ENCODE measurements at places on chromosomes 6 and 20. TPM values are rescaled to one million over a fixed set of nuclear protein-coding genes. Genes with fewer than 3 reads are reported as not detected.

Gene IRAK1BP1
- 13.5 TPM for total RNA-seq

GRCh38 chr6:47476781-47477496, 650 bp upstream of the CD2AP start:
- no peak for DNase-seq

GRCh38 chr6:79410806-79411205, 126.4 kb downstream of the LCA5 start:
- no peak for DNase-seq

DNA sequence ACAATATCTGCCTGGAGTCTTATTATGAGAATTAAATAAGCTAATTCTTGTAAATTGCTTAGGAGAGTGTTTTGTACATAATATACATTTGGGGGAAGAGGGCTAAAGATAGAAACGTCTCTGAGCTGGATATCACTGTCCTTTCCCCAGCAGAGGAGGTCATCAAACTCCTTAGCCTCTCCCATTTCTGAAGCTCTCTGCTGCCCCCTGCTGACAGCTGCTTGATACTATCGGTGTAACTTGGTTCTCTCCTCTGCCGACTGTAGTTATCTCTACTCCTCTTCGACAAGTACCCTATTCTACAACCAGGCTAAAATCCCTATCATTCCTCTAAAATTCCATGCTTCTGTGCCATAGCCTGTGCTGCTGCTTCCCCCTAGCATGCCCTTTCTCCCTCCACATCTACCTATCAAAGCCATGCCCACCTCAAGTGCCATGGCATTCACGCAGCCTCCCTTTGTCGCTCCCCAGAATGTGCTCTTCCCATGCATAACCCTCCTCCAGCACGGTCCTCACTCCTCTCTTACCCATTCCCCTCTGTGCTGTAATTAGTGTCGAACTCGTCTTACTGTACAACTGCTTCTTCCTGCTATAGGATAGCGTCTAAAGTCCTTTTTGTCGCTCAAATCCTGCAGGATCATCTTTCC, 101.2 kb downstream of the EPM2A start:
- peak; percentile 81 for DNase-seq

Gene KHDC1L
- total RNA-seq, result not detected

GRCh38 chr20:10939331-10939941, 265.6 kb upstream of the JAG1 start:
- no peak for DNase-seq

- DNase-seq, result peak; percentile 22
Measured at GRCh38 chr6:141562186-141562811, 570.4 kb upstream of the GJE1 start.

DNA sequence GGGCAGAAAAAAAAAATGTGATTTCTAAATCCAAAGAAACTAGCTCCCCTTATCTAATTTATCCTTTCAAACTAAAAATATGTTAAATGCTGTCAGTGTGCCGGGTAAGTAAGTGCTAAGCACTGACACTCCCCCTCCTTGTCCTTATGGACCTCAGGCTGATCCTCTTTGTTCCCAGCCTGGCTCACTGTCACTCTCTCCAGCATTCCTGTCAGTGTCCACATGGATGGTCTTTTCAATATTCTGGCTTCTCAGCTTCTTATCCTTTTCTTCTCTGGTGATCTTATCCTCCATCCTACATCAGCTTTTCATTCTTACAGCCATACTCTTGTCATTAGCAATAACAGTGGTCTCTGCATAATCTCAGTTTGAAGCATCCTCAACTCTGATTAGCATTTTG, 55.0 kb downstream of the BCKDHB start:
- no peak for DNase-seq

DNA sequence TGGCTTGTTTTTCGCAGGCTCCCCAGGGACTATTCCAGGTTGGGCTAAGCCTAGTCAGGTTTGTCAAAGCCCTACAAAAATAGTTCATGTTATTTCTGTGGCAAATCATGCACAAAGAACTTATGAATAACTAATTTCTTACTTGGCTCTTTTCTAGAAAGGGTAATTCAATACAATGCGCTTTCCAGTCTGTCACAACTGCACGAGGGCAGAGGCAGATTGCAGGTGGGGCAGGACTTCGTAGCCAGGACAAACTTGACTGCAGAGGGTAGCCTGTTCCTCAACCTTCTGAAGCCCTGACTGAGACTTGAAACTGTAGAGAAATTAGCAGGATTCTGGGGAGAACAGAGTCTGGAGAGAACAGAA, 253.5 kb downstream of the QKI start:
- no peak for DNase-seq

DNA sequence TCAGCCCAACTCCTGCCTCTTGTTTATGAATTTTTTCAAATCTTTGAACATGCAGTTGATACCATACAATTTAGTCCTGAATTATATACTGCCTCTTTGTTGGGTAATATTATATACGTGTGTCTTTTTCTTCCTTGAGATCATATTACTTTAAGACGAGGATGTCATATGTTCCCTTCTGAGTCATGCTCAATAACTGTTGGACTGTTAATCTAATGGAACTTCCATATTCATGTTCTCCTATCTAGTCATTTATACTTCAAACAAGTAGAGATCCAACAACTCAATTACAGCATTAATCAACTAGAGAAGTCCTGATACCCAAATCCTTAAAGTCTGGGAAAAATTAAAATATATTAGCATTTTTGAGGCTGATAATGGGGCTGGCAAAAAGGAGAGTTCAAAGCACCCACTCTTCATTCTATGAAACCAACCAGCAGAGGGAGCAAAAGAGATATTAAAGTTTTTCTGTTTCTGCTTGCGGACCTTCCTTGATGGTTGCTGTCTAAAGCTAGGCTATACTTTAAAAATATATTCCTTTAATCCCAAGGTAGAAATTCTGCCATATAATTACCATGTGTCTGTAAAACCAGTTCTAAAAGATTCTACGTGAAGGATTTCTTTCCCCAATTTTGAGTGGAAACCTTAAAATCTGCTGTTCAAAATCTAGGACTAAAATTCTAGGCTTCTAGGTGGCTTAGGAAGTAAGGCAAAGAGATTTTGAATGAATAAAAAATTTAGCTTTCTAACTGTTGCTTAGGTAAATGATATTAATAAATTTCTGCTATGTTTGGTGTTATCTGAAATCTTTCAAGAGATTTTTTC, 498.9 kb downstream of the BCKDHB start:
- DNase-seq, result no peak

DNA sequence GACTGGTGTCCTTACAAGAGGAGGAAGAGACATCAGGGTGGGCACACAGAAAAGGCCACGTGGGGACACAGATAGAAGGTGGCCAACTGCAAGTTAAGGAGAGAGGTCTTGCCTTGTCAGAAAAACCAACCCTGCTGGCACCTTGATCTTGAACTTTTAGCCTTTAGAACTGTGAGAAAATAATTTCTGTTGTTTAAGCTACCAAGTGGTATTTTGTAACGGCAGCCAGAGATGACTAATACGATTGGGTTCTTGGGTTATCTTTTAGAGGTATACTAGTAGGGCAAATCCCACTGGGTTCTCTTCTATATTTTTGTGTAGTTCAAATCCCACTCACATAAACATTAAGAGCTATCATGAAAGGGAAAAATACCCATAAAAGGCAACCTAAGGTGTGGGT, 31.9 kb upstream of the ZBTB24 start:
- DNase-seq, result no peak

Gene ZNF334
- total RNA-seq, result 15.7 TPM

DNA sequence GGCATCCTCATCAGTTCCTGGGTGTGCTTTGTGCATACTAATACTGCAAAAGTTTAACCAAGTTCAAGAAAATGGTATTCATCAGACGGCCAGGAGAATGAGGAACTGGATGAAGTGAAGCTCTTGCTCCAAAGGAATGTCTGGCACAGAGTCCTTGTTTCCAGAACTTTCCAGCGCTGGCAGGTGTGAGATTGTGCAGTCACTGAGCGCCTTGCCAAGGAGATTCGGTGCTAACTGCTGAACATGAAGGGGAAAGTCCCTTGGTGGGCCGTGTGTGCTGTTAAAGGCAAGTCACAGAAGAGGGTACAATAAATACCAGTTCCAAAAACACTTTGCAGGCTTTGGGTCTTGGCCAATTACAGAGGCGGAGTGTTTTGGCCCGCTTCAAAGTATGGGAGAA, 262.3 kb upstream of the SOX4 start:
- DNase-seq, result peak; percentile 50

- DNase-seq, result no peak
Measured at GRCh38 chr20:1577906-1578305, 20.4 kb upstream of the SIRPD start.

DNA sequence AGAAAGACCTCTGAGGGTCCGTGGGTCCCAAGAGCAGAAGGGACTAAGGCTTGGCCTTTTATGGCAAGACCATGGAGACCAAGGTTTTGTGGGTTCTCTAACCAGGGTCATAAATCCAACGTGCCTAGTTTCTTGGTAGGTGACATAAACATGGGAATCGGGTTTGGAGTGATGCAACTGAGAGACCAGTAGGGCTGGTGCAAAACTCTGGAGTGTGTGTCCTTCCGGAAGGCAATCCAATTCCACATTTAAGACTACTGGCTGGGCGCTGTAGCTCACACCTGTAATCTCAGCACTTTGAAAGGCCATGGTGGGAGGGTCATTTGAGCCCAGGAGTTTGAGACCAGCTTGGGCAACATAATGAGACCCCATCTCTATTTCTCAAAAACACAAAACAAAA, 116.5 kb upstream of the ARG1 start:
- no peak for DNase-seq

DNA sequence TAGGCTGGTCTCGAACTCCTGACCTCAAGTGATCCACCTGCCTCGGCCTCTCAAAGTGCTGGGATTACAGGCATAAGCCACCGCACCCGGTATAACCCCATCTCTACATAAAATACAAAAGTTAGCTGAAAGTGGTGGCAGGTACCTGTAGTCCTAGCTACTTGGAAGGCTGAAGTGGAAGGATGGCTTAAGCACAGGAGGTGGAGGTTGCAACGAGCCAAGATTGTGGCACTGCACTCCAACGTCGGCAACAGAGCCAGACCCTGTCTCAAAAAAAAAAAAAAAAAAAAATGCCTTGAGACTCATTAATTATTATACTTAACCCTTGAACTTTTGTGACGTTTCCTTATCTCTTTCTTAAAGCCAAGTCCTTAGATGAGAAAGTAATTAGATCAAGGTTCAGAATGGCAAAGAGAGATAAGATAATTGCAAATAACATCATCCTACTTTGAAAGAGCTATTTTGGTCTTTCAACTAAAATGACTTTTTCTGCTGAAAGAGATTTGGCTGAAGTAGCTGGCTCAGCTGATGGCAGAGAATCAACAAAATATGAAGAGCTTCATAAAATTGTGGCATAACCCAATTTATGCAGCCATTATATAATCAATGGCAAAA, 4.7 kb upstream of the SHLD1 start:
- no peak for DNase-seq

GRCh38 chr6:75943381-75943780, 129.1 kb downstream of the IMPG1 start:
- no peak for DNase-seq

- DNase-seq, result no peak
Measured at GRCh38 chr6:111150577-111150976, 63.3 kb downstream of the SLC16A10 start.

Gene SLC17A1
- not detected for total RNA-seq

DNA sequence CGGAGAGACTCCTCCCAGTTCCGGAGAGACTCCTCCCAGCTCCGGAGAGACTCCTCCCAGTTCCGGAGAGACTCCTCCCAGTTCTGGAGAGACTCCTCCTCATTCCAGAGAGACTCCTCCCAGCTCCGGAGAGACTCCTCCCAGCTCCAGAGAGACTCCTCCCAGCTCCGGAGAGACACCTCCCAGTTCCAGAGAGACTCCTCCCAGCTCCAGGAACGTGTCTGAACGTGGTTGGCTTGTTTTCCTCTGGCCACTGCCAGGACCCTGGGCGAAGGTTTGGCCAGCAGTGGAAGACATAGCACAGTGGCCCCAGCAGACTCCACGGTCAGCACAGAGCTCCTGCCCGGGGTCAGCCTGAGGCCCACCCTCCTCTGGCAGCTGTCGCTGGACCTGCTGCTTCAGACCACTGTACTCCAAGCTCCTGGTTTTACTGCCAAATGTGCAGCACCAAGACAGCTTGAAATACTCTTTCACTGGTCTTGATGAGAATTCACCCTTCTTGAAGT, 122.3 kb upstream of the AFDN start:
- DNase-seq, result no peak

Gene ZNF451
- total RNA-seq, result 90.8 TPM

Gene TP53INP2
- total RNA-seq, result 39.7 TPM

- DNase-seq, result no peak
Measured at GRCh38 chr6:35453236-35453635, 1.1 kb downstream of the FANCE start.

GRCh38 chr6:130995783-130996447, 67.1 kb downstream of the EPB41L2 start:
- no peak for DNase-seq

Gene OPN5
- total RNA-seq, result not detected

GRCh38 chr20:513429-513828, 30.2 kb downstream of the CSNK2A1 start:
- DNase-seq, result no peak

Gene MLN
- not detected for total RNA-seq

Gene C20orf144
- total RNA-seq, result 0.13 TPM

Data from thyroid gland (tissue), 4 donors.